GM23248 (cell line): ENCODE measurements at places on chromosomes 2 and 18. TPM values are rescaled to one million over a fixed set of nuclear protein-coding genes. Genes with fewer than 3 reads are reported as not detected.

- peak; percentile 29 for DNase-seq
These were observed 19.5 kb upstream of the TSPYL6 start for GRCh38 chr2:54275541-54275940.

The SCG2 gene
- total RNA-seq: under 0.01 and 0.25 TPM in 2 replicates

GRCh38 chr2:153519257-153519875 lies 40.8 kb upstream of the RPRM start:
- DNase-seq: peak; percentile 63

DNA sequence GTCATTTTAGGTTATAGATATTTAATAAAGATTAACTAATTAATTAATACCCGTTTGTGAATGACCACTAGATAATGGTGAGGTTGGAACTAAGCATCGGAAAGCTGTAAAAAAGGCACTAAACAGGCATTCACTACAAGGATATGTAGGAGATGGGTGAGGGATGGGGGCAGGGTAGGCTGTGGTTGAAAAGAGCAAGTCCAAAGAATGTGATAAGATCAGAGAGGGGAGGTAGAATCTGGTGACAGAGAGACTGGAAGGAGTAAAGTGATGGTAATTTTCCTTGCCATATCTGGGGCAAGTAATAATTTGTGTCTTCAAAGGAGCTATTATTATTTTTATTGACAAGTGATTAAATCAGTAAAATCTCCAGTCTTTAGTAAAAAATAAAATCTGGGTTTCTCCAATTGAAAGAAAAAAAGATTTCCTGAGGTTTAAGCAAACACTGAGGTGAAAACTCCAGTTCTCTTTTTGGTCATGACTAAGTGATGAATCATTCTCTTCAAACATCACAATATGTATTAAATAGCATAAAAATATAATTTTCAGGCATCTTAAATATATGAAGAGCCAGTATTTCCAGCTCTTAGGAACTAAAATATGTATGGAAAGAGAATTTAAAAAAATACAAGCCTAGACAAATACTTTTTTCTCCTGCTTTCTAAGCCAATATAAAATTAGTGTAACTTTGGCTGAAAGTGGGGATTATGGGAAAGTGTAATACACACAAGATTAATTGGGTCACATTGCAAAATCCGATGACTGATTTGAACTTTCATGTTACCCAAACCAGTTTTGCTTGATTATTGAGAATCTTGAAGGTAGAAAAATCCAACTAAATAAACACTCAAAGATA lies 259.1 kb upstream of the RBMS1 start:
- peak; percentile 60 for DNase-seq

The AGBL5 gene
- 15.2 and 17.8 TPM in 2 replicates for total RNA-seq

The POMC gene
- total RNA-seq: 2.5 and 5.8 TPM in 2 replicates

The TWIST2 gene
- 467 and 544 TPM in 2 replicates for total RNA-seq

- peak; percentile 17 for DNase-seq
These were observed 37.7 kb upstream of the MEX3C start for GRCh38 chr18:51235009-51235789.

The IL1RL1 gene
- total RNA-seq: not detected in 2 replicates
